ENCODE measurements at places on chromosomes 13 and 19.

- DNase-seq, result no peak
These were observed 69.9 kb downstream of the SLITRK6 start for GRCh38 chr13:85729296-85729695.

- no peak for DNase-seq
These were observed 60.3 kb downstream of the OLFM4 start for GRCh38 chr13:53088871-53089270.

GRCh38 chr13:78185700-78186099, 267.1 kb upstream of the EDNRB start:
- DNase-seq, result no peak

- DNase-seq, result no peak
These were observed 28.6 kb upstream of the PNMA8B start for GRCh38 chr19:46524308-46524707.

GRCh38 chr19:12606796-12607195, 3.8 kb downstream of the ZNF490 start:
- DNase-seq, result no peak

DNA sequence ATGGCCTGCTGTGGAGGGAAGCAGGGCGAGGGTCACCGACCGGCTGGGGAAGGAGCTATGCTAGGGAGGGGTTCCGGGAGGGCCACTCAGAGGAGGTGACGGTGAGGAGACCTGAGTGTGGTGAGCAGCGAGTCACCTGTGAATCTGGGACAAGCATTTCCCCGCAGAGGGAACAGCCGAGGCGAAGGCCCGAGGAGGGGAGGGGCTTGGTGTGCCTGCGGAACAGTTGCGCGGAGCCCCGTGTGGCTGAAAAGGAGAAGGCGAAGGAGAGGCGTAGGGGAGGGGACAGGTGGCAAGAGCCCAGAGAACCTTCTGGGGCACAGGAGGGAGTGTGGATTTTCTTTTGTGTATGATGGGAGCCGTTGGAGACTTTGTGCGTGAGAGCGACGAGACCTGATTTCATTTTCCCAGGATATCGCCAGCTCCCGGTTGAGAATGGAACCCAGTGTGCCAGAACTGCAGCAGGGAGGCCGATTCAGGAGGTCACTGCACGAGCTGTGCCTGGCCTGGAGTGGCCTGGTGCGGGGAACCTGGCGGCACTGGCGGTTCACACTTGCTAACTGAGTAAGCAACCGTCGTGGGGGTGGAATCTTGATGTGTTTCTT, 117.7 kb upstream of the ZNF507 start:
- DNase-seq, result no peak

GRCh38 chr19:56309511-56310185, 5.0 kb downstream of the ZSCAN5A start:
- DNase-seq, result no peak

DNA sequence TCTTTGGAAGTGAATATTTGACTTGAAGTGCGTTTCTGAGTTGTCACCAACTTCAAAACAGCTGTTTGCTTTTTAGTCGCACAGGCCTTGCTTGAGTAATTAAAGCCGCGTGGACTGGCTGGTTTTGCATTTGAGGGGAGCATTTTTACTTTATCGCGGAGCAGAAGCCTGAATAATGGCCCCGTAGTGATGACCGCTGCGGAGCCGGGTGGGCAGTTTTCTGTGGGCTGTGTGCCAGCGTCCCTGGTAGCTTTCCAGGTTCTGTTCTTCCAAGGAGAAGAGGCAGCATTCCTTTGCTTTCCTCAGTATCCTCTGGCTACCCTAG, 1.1 kb downstream of the NAA16 start:
- DNase-seq, result no peak

DNA sequence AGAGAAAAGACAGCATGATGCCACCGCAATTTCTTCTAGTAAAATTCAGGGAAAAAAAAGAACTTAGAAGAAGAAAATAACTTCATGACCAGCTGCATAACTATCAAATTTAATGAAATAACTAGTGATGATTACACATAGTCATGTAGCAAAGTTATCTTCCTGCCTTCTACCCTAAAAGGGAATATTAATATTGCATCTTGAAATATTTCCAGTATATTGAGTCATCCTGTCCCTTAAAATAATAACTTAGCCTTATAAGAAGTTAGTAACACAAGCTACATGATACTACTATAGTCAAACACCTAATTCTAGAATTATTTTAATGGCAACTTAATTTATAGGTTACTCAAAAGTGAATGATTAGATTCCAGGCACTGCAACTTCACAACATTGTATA, 289.2 kb downstream of the KLF12 start:
- DNase-seq, result no peak

- peak; percentile 20 for DNase-seq
These were observed 244.7 kb downstream of the COL4A1 start for GRCh38 chr13:110062077-110062776.

- DNase-seq, result no peak
These were observed 64.5 kb downstream of the CEBPG start for GRCh38 chr19:33437821-33438671.

DNA sequence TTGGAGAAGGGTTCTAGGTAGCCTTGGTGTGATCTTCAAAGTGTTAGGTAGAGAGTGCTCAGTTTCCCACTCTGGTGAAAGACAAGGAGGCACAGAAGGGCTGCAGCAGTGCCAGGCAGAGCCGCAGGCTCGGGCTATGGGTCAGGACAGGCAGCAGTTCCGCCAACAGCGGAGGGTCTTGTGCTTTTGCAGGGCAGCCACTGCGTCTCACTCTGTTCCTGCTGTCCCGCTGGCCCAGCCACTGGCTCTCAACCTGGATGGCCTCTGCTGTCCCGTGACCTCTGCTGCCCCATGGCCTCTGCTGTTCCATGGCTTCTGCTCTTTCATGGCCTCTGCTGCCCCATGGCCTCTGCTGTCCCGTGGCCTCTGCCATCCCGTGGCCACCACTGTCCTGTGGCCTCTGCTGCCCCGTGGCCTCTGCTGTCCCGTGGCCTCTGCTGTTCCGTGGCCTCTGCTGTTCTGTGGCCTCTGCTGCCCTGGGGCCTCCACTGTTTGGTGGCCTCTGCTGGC, 175.7 kb downstream of the URI1 start:
- DNase-seq, result no peak

DNA sequence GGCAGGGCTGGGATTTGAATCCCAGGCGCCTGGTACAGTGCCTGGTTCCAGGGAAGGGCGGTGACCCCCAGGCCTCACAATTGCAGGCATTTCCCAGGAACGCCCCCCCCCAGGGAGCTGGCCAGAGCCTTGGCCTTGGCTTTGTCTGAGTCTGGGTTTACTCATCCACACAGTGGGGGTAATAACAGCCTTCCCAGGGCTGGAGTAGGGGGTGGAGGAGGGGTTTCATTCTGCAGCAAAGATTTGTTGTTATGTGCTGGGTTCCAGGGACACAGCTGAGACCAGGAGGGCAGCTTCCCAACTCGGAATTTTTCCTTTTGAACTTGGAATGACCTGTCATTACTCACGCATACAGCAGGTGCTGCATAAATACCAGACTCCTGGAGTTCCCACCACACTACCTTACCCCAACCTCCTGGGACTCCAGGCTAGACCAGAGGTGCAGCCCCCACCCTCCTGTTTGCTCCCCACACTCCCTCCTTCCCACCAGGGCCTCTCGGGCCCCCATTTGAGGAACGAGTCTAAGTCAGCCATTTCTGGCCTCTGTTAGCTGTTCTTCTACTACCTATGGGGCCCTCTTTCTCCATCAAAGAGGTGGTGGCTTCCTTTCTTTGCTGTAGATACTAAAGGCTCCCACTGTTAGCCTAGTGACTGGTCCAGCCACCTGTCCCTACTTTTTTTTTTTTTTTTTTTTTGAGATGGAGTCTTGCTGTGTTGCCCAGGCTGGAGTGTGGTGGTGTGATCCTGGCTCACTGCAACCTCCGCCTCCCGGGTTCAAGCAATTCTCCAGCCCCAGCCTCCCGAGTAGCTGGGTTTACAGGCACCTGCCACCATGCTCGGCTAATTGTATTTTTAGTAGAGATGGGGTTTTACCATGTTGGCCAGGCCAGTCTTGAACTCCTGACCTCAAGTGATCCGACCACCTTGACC, 1.6 kb upstream of the ADAMTS10 start:
- no peak for DNase-seq

DNA sequence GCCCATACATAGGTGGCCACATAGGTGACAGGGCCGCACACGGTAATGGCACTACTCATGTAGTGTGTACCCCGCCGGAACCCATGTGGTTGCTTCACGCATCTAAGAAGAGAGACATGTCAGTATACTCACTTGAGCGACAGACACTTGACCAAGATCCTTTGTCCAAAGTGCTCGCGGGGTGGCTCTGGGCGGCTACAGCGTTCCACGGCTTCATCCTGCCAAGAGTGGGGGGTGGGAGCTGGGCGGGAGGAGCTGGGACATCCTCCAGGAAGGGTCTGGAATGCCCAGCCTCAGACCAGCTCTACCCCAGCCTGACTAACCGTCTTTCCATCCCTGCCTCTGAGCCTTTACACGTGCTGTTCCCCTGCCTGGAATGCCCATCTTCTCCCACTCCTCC, 8.5 kb downstream of the ANGPTL8 start:
- no peak for DNase-seq

DNA sequence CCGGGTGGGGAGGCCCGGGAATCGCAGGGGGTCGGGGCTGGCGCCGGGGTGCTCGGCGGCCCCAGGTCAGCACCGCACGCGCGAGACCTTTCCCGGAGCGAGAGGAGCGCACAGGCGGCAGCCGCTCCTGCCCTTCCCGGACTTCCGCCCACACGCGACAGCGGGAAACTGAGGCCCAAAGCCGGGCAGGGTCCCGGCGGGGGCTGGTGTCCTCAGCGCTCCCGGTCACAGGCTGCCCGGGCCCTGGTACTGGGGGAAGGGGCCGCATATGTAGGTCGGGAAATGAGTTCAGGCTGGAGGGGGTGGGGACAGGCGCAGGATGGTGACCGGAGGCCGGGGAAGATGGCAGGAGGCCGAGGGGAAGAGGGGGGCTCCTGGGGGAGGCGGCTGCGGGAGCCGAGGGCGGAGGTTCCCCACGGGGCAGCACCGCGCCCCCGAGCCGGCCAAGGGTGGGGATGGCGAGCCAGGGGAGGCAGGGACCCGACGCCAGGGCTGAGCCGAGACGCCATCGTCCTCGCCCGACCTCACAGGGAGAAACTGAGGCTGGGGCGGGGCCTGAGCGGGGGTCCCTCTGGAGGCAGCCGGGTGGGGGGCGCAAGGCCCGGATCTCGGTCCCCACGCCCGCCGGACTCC, 662 bp downstream of the CBARP start:
- DNase-seq, result no peak

GRCh38 chr13:23644126-23644419, 73.9 kb downstream of the TNFRSF19 start:
- no peak for DNase-seq

DNA sequence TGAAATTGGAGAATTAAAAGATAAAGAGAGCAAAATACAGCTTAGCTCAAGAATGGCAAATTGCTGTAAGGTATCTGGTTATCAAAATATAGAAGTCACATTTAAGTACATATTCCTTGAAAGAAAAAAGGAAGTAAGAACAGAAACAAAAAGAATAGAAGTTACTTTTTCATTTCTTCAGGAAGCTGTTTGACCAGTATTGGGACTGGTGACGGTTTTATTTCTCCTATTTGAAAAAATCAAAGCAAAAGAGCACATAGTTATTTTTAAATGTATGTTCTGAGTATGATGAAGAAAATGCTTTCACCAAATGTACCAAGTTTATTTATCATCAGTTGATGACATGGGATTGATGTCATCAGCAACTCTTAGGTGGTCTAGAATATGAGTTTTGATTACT, 83.1 kb upstream of the OXGR1 start:
- no peak for DNase-seq

DNA sequence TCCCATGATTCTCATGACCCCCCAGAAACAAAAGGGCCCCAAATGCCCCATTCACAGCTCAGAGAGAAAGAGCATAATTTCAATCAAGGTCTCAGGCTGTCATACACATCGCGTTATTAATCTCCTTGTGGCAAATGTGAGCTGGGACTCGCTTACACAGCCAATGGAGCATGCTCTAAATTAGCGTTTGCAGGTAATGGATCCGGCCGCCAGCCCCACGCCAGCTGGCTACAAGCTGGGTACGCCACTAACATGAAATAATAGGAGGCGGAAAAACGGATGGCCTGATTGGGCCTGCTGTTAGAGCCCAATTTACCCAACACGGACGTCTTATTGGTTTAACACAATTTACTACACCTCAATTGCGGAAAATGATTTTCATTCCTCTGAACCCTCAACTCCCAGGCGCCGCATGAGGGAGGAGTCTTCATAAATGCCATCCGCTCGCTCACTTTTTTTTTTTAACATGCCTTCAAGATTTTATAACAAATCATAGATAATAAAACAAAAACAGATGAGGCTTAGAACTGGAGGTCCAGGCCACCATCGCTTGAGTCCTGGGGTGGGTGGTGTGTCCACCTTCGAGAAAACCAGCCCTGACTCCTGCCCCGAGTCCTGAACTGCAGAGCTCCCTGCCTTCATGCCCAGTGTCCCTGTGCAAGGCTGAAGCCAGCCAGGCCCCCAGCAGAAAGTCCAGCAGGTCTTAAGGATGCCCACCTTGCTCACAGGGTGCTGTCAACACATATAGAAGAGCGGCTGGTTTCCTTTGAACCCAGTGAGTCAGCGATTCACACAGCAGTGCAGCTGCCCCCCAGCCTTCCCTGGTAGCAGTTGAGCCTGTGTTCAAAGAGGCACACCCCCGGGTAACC, 62.1 kb downstream of the PEPD start:
- no peak for DNase-seq

GRCh38 chr13:106038752-106039151, 496.7 kb downstream of the EFNB2 start:
- DNase-seq, result no peak

All from pancreas (tissue), 10 donors.